ENCODE measurements at places on chromosomes 5 and 9. TPM values are rescaled to one million over a fixed set of nuclear protein-coding genes. Genes with fewer than 3 reads are reported as not detected.

SLC36A3 gene
- not detected for total RNA-seq

DNA sequence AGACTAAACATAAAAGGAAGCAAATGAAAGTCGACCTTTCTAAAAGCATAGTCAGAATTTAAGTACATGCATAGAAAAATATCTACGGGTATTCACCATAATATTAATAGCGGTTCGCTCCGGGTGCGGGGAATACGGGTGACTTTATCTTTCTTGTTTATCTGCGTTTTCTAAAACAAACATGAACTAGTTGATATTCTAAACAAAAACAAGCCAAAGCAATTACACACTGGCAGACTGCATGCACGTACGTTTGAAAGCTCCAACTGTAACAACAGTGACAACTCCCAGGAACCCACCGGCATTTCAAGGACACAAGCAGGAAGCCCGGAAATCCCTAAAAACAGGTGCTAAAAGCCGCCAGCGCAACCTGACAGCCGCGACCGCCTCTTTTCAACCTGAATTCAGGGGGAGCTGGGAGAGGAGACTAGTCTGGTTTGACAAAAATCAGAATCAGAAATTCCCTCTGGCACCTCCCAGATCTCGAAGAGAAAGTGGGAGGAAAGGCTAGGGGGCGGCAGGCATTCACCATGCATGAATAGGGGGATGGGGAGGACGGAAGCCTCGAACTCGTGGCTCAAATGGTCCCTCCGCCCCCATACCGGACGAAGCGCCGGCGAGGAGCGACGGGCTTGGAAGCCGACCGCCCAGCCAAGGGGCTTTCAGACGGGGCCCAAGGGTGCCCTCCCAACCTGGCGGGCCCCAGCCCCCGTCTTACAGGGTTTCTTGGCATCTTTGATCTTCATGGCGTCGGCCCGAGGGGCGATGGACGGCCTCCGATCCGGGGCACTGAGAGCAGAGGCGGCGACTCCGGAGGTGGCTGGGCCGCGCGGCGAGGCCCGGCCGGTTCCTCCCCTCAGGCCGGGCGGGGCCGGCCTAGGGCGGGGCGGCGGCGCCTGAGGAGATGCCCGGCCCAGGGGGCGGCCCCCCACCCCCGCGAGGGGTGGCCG is at the start of gene PANK3:
Gene PANK3 (minus strand): TSS at position 831 of the 950 bp plus-strand sequence. CDS start 85 bp downstream, at position 746.
- no peak for DNase-seq

DNA sequence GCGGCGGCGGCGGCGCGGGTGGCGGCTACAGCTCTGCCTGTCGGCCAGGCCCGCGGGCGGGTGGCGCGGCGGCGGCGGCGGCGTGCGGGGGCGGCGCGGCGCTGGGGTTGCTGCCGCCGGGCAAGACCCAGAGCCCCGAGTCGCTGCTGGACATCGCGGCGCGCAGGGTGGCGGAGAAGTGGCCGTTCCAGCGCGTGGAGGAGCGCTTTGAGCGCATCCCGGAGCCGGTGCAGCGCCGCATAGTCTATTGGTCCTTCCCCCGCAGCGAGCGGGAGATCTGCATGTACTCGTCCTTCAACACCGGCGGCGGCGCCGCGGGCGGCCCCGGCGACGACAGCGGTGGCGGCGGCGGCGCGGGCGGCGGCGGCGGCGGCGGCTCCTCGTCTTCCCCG is 296 bp downstream of the ZSWIM6 start:
- peak; percentile 65 for DNase-seq

GRCh38 chr9:2761424-2761823 is 44.1 kb downstream of the KCNV2 start:
- DNase-seq = no peak

- no peak for DNase-seq
These were observed 968.1 kb downstream of the TAF11L14 start for GRCh38 chr5:18602402-18602801.

- DNase-seq = no peak
These were observed 85.3 kb downstream of the BARX1 start for GRCh38 chr9:93869863-93870262.

GRCh38 chr5:177355868-177356168 is 1.9 kb upstream of the RGS14 start:
- no peak for DNase-seq

DNA sequence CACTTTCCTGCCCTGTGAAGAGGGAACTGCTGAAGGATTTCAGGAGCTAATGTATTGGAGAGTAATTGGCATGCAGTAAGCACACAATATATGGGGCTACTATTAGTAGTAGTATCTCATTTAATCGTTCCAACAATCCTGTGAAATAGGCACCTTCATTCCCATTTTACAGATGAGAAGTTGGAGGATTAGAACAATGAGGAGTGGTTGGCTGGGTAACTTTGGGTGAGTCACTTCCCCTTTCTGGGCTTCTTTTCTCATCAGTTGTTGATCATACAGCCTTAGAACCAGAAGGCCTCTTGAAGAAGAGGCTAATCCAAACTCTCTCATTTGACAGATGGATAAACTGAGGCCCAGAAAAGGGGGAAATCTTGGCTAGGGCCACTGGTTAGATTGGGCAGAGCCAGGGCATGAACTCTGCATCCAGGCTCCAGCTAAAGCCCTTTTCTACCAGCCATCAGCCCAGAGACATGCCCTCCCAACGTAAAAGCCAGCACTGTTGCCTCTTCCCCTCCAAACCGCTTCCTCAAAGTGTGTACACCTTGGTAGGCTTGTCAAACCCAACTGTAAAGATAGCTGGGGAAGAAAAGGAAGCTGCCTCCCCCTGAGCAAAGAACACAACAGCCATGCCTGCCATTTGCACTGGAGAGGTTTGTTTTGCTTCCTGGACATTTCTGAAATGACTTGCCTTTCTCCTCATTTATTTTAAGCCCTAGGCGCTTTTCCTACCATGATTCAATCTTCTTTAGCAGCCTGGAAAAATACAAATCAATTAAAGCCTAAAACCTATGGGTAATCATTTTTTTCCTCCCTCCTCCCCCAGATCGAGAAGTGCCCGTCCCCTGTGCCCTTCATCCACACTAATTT is 992 bp downstream of the SPACA9 start:
- no peak for DNase-seq

ALDH1A1 gene
- not detected for total RNA-seq

AFAP1L1 gene
- total RNA-seq = 0.18 TPM

GRCh38 chr5:56298336-56299090 is 65.4 kb upstream of the ANKRD55 start:
- DNase-seq = no peak

MACROH2A1 gene
- 190 TPM for total RNA-seq

GRCh38 chr9:135117281-135117680 is 29.8 kb downstream of the OLFM1 start:
- no peak for DNase-seq

GRCh38 chr5:16551628-16552027 is 65.2 kb downstream of the RETREG1 start:
- DNase-seq = no peak

GRCh38 chr9:21677387-21677786 is 125.0 kb upstream of the MTAP start:
- DNase-seq = no peak

DNA sequence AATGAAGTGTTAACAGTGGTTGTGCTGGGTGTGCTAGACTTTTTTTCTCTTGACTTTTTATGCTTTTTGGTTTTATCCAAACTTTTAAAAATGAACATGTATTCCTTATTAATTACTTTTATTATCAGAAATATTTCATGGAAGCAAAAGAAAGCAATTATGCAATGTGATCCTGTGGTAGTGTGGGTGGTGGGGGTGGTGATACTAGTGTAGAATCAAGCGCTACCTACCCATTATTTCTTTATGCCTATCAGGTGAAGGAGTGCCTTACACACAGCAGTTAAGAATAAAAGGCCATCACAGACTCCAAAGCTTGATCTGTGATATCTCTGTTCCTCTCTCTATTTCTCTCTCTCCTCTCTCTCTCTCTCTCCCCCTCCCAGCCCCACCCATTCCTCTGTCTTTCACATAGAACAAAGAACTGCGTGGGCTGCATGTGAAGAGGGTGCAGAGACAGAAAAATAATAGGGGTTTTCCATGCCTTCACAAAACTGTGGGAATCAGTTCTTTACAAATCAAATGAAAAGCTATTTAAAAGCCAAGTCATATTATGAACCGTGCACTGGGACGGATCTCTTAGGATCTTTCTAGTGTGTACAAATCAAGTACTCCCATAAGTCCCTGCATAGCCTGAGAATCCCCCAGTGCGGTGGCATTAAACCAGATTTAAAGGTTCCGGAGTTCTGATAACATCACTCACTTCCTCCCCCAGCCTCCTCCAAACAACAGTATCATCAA is 351.2 kb downstream of the RAB3C start:
- DNase-seq = peak; percentile 60

DNA sequence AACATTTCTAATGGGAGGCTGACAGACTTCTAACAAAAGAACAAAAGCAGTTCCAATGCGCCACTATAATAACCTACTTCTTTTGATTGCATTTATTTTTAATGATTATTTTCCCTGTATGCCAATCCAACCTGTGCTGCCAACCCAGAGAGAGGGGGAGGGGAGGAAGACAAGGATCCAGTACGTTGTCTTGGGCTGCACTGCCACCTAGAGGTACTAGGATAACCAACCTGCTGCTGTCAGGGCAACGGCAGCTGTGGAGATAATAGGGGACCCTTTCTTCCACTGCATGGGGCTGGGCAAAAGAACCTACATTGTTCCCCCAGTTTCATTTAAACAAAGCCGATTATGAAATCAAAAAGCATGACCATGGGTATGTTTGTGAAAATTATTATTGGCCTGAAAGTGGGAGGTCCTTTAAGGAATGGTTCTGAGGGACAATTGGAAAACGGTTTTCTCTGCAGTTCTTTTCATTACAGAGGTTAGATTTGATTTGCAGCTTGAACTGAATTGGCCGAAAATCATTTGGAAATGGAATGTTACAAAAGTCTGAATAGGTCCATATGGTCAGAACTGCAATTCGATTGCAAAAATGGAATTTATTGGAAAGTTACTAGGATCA is 101.3 kb downstream of the RASEF start:
- peak; percentile 79 for DNase-seq

CDX1 gene
- total RNA-seq = not detected

DNA sequence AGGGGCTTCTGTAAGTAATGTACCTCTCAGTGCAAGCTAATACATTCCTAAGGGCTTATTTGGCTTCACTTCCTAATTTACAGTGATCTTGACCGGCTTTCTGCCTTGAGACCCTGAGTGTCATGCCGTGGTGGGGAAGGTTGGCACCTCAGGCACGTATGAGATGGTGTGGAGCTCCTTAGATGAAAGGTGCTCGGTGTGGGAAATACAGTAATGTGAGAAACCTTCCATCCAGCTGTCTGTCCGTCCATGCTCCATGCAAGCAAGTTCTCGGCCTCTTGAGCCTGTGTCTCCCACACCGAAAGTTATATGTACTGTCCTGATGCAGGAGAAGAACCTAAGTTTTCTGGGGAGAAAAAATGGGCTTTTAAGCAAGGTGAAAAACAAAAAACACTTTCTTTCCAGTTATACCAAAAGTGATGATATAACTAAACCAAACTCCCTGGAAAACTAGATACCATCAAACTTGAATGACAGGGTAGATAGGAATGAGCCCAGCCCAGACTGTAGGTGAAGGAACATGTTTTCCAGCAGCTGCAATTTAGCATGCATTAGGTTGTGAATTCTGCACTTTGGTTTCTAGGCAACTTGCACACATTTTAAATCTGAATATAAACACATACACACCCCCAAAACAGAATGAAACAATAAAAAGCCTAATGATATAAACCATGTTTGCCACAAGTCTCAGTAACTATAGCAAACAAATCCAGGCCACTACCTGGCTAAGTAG is 279.6 kb downstream of the FANCC start:
- DNase-seq = no peak

DNA sequence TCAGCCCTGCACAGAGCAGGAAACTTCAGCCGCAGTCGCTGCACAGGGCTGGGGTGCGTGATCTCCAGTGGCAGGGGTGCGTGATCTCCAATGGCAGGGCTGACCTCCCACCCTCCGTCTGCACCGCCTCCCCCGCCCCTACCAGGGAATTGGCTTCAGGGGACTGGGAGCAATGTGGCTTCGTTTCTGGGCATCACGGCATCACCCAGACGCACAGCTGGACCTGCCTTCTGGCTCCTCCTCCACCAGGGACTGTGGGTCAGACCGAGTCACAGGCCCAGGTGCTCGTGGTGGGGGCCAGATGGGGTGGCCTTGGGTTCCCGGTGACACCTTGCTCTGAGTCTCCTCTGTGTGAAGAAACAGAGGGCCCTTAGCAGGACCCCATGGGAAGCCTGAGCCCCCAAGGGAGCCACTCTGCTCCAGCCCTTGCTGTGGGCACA is 51.1 kb downstream of the AHRR start:
- peak; percentile 26 for DNase-seq

DNA sequence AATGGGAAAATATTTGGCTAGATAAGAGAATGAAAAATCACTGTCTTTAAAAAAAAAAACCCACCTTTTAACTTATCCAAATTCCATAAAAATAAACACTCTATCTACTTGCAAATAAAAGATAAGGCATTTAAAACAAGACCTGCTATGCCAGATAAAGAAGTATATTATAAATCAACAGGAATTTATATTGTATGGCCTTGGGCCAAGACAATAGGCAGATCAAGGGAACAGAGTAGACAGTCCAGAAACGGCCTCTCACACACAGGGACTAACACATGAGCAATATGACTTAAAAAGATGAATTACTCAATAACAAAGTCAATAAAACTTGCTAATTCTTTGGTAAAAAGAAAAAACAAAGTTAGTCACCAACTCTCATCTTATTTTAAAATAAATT is 34.7 kb upstream of the ICE1 start:
- DNase-seq = no peak

DNA sequence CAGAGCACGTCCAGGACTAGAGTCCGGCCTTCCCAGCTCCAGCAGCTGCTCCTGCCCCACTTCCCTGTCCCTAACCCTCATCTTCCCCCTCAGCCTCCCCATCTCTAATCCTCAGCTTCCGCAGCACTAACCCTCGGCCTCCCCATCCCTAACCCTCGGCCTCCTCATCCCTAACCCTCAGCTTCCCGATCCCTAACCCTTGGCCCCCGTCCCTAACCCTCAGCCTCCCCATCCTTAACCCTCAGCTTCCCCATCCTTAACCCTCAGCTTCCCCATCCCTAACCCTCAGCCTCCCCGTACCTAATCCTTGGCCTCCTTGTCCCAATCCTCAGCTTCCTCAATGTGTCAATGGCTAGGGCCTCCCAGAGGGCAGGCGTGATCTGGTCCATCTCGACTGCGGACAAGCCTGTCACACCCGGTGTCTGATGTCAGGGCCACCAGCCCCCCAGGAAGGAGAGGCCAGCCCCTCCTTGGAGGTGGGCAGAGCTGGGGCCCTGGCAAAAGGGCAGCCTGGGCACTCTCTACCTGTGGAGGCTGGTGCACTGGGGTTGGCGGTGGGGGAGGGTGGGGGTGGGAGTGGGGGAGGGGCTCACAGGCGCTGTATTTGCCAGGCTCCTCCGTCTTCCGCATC is 1.4 kb downstream of the OBP2B start:
- DNase-seq = no peak

IFNA6 gene
- total RNA-seq = not detected

- DNase-seq = no peak
These were observed 27.7 kb upstream of the GGTA1 start for GRCh38 chr9:121527371-121527770.

DNA sequence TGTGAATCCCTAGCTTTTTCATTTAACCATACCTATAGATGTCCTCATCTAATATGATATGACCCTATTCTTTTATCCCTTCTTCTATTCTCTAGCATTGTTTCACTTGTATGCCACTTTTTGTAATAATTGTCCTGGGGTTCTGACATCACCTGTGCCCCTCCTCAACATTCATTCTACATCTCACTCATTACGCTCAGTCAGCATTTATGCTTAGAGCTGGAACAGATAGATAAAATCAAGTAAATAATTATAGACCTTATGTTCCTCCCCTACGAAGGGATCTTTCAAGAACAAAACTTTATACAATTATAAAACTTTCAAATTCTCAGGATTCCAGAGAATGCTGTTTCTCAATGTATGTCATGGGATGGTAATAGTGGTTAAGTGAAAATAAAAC is 18.0 kb downstream of the GABRA6 start:
- no peak for DNase-seq

All from activated CD4-positive, alpha-beta T cell treated with anti-CD3 and anti-CD28 coated beads for 36 hours (primary cell).